ENCODE measurements at places on chromosomes 2 and 18. TPM values are rescaled to one million over a fixed set of nuclear protein-coding genes. Genes with fewer than 3 reads are reported as not detected.

The NOSTRIN gene
- total RNA-seq: 26.4 TPM

GRCh38 chr2:64932371-64933216 lies 56.6 kb upstream of the SLC1A4 start:
- DNase-seq: no peak

- no peak for DNase-seq
Observed at GRCh38 chr2:169853041-169853668, 25.9 kb downstream of the UBR3 start.

DNA sequence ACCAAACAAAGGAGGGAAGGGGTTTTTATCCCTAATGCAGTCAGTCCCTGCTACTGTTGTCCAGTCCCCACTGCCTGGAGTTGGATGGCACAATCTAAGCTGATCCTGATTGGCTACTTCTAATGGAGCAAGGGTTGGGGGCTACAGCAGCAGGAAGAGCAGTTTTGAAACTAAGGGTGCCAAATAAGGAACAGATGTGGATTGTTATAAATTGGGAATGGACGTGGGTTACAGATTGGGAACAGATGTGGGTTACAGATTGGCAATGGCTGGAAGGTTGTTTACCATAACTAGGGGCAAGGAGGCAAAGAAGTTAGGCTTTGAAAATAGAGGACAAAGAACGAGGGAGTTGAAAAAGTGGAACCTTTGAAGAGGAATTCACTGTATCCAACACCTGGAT lies 16.0 kb upstream of the PROM2 start:
- DNase-seq: no peak

- DNase-seq: no peak
Observed at GRCh38 chr18:64377446-64377845, 228.6 kb upstream of the LINC00305 start.

DNA sequence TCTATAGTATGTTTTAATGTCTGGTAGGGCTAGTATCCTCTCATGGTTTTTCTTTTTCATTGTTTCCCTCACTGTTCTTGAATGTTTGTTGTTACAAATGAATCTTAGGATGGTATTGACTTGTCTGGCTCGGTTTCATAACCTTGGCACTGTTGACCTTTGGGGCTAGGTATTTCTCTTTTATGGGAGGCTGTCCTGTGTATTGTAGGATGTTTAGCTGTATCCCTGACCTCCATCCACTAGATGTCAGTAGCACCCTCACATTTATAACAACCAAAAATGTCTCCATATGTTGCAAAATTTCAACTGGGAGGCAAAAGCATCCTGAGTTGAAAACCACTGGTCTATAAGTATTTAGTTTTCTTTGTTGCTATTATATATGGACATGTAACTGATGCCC lies 7.0 kb upstream of the AOX1 start:
- no peak for DNase-seq

- no peak for DNase-seq
Observed at GRCh38 chr2:98245491-98245890, 100.8 kb upstream of the CNGA3 start.

GRCh38 chr2:105143094-105143466 lies 98.5 kb upstream of the GPR45 start:
- no peak for DNase-seq

GRCh38 chr18:58584200-58585127 lies 44.4 kb downstream of the ALPK2 start:
- no peak for DNase-seq

DNA sequence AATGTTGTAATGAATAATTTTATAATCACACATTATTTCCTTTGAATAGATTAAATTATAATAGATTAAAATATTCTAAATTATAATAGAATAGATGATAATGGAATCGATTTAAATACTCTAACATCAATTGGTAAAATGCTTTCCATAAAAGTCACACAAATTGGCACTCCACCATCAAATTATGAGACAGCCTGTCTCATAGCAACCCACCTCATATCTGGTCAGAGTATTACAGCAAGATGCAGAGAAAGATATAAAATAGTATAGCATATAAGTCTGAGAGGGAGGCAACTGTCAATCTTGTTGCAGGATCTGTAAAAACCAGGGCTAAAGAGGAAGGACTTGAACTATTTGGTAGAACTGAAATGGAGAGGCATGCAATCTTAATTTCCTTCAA lies 98.4 kb upstream of the NCKAP5 start:
- no peak for DNase-seq

DNA sequence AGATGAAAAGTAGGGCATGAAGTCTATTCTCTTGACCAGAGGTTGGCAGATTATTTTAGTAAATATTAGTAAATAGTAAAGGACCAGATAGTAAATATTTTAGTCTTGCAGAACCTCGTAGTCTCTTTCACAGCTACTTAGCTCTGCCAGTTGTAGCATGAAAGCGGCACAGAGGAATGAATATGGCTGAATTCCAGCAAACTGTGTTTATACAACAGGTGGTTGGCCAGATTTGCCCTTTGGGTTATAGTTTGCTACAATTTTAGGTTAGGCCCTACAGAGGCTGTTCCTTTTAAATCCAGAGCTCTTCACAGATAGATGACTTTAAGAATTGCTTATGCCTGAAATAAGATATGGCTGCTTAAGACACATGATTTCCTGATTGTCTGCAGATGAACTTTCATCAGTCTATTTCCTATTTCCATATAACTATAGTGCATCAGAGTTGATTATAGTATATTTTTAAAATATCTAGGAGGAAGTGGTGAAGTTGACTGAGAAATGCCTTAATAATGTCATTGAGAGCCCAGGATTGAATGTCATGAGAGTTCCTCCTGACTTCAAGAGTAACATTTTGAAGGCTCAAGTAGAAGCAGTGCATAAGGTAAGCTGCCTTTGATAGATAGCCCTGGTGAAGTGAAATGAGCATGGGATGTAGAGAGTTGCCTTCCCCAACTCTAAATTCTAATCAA lies 80.5 kb downstream of the TMEM185B start:
- no peak for DNase-seq

GRCh38 chr18:75257605-75258004 lies 47.0 kb downstream of the TSHZ1 start:
- DNase-seq: no peak

DNA sequence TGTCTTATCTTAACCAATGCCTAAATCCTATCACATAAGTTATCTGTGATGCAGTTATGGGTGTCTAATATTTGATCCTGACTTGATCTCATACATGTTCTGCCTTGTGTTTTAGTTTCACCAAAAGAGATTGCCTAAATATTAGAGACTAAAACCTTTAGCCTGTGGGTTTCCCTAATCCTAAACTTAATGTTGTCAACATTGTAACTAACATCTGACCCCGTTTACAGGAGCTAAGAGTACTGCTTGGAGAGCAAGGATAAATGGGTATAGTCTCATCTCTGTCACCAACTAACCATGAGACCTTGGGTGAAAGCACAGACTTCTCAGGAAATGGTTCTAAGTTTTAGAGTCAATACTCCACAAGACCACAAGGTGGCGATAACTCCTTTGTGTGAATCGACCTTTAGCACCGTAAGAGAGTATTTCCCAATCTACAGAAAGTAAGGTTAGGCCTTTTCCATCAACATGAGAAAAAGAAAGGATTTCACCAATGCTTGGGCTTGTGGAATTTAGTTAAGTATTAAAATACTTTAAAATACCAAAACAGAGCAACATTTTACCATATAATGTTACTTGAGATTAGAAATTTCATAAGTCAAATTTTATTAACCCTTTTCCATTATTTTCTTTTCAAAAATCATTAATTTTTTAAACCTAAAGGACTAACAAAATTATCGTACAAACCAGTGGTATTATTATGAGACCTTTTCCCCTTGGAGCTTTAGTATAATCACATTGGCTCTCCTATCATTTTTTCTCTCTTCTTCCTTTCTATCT lies 60.5 kb downstream of the G6PC2 start:
- no peak for DNase-seq

- DNase-seq: no peak
Observed at GRCh38 chr2:76998704-76999103, 523.5 kb downstream of the LRRTM4 start.

The SPEG gene
- 7.3 TPM for total RNA-seq

The COPS9 gene
- 108 TPM for total RNA-seq

The DCDC2C gene
- not detected for total RNA-seq
